ENCODE measurements at places on chromosomes 12 and 14. TPM values are rescaled to one million over a fixed set of nuclear protein-coding genes. Genes with fewer than 3 reads are reported as not detected.

- H3K4me3 ChIP-seq = no peak overlapping the region
- no peaks in the 10 kb centered on the region for H3K36me3 ChIP-seq
- no peak overlapping the region for H3K27ac ChIP-seq
- H3K27me3 ChIP-seq = no peaks in the 10 kb centered on the region
These were observed 300 bp upstream of the TTC5 start for GRCh38 chr14:20306079-20306423.

- H3K4me1 ChIP-seq = no peaks in the 10 kb centered on the region
- no peak overlapping the region for H3K27ac ChIP-seq
- H3K4me3 ChIP-seq = no peak overlapping the region
- no peaks in the 10 kb centered on the region for H3K36me3 ChIP-seq
- H3K27me3 ChIP-seq = no peaks in the 10 kb centered on the region
These were observed 68.2 kb upstream of the E2F7 start for GRCh38 chr12:77133566-77133965.

GRCh38 chr12:97211416-97211930 is 251.1 kb upstream of the RMST start:
- H3K27me3 ChIP-seq = no peaks in the 10 kb centered on the region
- no peak overlapping the region for H3K27ac ChIP-seq
- H3K4me3 ChIP-seq = no peak overlapping the region
- no peaks in the 10 kb centered on the region for H3K4me1 ChIP-seq

The STXBP6 gene
- 20.1 TPM for total RNA-seq

GRCh38 chr12:97940629-97941028 is 478.0 kb downstream of the RMST start:
- H3K27me3 ChIP-seq = no peaks in the 10 kb centered on the region
- no peak for DNase-seq
- H3K4me3 ChIP-seq = no peak overlapping the region
- no peaks in the 10 kb centered on the region for H3K36me3 ChIP-seq
- H3K27ac ChIP-seq = no peak overlapping the region

GRCh38 chr14:96120392-96120791 is 81.2 kb downstream of the C14orf132 start:
- H3K4me1 ChIP-seq = peaks cover 2% of the 10 kb centered on the region
- DNase-seq = no peak
- H3K36me3 ChIP-seq = no peaks in the 10 kb centered on the region

The DHRS2 gene
- not detected for total RNA-seq

DNA sequence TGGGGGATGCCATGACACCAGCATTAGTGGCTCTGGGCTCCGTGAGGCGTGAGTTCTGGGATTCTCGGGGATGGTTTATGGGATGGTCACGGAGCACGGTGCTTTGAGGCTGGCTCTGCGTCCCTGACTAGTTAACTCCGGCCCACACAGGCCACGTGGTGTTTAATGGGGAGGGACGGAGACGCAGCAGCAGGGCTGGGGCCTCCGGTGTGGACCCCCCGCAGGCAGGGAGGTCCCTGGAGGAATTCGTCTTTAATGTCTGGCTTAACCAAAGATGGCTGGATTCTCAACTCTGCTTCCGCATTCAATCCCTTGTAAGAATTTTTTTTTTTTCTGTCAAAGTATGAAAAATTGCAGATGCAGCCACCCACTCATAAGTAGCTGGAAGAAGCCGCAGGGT is 86.4 kb upstream of the RFLNA start:
- no peak overlapping the region for H3K27ac ChIP-seq
- H3K36me3 ChIP-seq = no peaks in the 10 kb centered on the region
- no peaks in the 10 kb centered on the region for H3K4me1 ChIP-seq
- peak overlapping the region; percentile 18 for H3K4me3 ChIP-seq
- H3K27me3 ChIP-seq = no peaks in the 10 kb centered on the region

DNA sequence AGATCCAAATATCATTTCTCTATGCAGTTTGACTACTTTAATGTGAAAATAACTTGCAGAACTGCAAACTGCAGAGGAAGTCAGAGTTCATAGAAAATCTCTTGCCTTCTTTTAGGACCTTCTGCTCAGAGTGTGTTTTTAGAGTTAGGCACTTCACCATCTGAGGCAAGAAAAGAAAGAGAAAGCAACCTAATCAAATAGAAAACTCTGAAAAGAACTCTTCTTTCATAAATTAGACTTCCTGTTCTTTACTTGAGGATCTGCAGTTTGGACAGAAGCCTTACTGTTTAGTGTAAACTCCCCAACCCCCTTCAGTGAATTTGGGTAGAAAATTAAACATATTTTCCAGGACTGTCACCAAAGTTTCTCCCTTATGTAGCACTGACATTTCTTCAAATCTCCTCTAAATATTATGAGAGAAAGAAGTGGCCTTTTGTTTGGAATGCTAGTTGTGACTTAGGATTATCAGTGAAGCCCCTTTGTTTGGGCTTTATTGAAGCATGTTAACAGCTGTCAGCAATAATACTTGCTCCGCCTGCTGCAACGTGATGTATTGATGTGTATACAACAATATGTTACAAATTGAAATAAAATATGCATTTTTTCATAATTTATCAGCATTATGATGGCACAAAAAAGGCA is 99.5 kb downstream of the PDZRN4 start:
- no peaks in the 10 kb centered on the region for H3K27me3 ChIP-seq
- H3K4me3 ChIP-seq = no peak overlapping the region
- H3K4me1 ChIP-seq = no peaks in the 10 kb centered on the region
- no peaks in the 10 kb centered on the region for H3K36me3 ChIP-seq
- no peak overlapping the region for H3K27ac ChIP-seq

GRCh38 chr12:31567029-31567428 is 23.9 kb downstream of the DENND5B start:
- no peaks in the 10 kb centered on the region for H3K27me3 ChIP-seq
- DNase-seq = no peak

DNA sequence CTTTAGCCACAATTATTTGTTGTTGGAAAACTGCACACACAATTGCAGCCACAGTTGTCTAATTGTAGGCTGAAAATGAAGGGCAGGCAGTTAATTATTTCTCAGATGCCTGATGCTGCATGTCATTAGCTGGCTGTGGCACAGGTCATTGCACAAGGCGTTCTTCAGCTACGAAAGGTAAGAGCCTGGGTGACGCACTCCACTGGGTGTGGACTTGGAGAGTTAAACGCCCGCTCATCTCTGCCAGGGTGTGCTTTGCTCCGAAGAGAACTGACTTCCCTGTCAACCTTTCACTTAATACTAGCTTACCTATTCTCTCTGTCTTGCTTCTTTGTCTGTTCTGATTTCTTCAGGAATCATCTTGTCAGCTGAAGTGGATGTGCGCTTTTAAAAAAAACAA is 91.4 kb upstream of the CPM start:
- no peaks in the 10 kb centered on the region for H3K4me1 ChIP-seq
- no peak overlapping the region for H3K27ac ChIP-seq
- no peak for DNase-seq
- H3K4me3 ChIP-seq = no peak overlapping the region

DNA sequence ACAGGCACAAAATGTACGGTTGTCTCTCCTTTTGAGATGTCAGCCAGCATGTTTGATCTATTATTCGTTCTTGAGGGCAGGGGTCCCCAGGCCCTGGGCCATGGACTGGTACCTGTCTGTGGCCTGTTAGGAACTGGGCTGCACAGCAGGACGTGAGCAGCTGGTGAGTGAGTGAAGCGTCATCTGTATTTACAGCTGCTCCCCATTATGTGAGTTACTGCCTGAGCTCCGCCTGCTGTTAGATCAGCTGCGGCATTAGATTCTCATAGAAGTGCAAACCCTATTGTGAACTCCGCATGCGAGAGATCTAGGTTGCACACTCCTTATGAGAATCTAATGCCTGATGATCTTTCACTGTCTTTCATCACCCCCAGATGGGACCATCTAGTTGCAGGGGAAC is 41.4 kb upstream of the SCN8A start:
- DNase-seq = no peak
- no peaks in the 10 kb centered on the region for H3K27me3 ChIP-seq
- no peaks in the 10 kb centered on the region for H3K36me3 ChIP-seq
- H3K4me3 ChIP-seq = no peak overlapping the region
- no peak overlapping the region for H3K27ac ChIP-seq
- no peaks in the 10 kb centered on the region for H3K4me1 ChIP-seq

DNA sequence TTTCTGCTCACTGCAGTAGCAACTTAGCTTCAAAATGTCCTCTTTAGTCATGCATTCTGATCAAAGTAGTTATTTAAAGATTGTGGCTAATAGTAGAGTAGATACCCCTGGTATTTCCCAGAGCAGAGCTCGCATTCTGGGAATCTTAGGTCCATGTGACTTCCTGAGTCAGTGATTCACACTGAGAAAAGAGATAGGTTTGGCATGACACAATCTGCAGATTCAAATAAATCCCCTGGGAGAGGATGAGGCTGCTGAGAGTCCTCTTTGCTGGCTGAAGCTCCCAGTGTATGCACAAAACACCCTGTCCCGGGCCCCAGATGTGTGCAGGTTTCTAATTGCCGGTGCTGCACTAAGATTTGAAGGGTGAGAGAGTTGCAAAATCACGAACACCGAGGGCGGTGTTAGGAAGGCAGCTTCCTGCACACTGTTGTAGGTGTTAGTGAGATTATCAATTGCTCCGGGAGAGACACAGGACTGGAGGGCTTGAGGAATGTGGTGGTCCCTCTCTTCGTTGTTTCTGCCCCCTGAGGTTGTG is 233.2 kb downstream of the NRXN3 start:
- no peak overlapping the region for H3K4me3 ChIP-seq
- no peaks in the 10 kb centered on the region for H3K36me3 ChIP-seq
- no peak overlapping the region for H3K27ac ChIP-seq
- H3K4me1 ChIP-seq = no peaks in the 10 kb centered on the region

DNA sequence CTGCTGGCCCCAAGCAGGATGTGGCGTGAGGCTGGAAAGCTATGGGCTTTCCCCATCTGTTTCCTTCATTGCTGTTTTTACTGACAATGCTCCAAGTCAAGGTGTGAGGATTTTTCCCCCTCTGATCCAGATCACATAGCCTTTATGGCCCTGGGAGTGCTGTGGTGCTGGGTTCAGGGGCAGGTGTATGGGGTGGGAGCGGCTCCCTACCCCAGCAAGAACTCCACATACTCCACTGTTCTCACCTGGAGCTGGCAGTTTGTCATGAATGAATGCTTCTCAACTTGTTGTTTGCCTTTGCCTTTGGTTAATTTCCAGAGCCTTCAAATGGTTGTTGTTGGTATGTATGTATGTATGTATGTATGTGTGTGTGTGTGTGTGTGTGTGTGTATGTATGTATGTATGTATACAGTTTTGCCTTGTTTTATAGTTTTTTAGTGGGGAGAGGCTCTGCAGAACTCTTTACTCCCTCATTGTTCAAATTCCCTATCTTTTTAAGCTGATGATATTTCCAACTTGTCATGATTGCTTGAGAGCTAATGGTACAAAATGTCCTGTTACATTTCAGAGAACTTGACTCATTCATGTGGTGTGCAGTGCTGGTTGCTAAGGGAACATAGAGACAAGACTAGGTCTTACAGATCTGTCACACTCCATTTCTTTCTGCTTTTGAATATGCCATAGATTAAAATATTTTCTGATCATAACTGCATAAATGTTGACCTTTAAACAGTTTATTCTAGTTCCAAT is 36.6 kb upstream of the ASPG start:
- no peaks in the 10 kb centered on the region for H3K36me3 ChIP-seq
- H3K27me3 ChIP-seq = no peaks in the 10 kb centered on the region
- no peak overlapping the region for H3K4me3 ChIP-seq
- no peak for DNase-seq
- no peaks in the 10 kb centered on the region for H3K4me1 ChIP-seq
- no peak overlapping the region for H3K27ac ChIP-seq

The STYX gene
- total RNA-seq = 15.9 TPM

GRCh38 chr14:35988972-35989690 is 163.0 kb downstream of the BRMS1L start:
- H3K27ac ChIP-seq = no peak overlapping the region
- no peaks in the 10 kb centered on the region for H3K27me3 ChIP-seq
- no peak overlapping the region for H3K4me3 ChIP-seq
- no peak for DNase-seq

The TRIM9 gene
- total RNA-seq = 0.88 TPM

The TPPP2 gene
- not detected for total RNA-seq

GRCh38 chr12:63849641-63850040 is 5.1 kb downstream of the SRGAP1 start:
- H3K36me3 ChIP-seq = no peaks in the 10 kb centered on the region
- DNase-seq = no peak
- H3K27ac ChIP-seq = no peak overlapping the region
- H3K4me3 ChIP-seq = no peak overlapping the region
- peaks cover 30% of the 10 kb centered on the region for H3K4me1 ChIP-seq
- no peaks in the 10 kb centered on the region for H3K27me3 ChIP-seq

The CCND2 gene
- 208 TPM for total RNA-seq

- no peaks in the 10 kb centered on the region for H3K27me3 ChIP-seq
- H3K36me3 ChIP-seq = no peaks in the 10 kb centered on the region
- H3K4me1 ChIP-seq = no peaks in the 10 kb centered on the region
These were observed 137.5 kb upstream of the KRAS start for GRCh38 chr12:25388183-25388582.

DNA sequence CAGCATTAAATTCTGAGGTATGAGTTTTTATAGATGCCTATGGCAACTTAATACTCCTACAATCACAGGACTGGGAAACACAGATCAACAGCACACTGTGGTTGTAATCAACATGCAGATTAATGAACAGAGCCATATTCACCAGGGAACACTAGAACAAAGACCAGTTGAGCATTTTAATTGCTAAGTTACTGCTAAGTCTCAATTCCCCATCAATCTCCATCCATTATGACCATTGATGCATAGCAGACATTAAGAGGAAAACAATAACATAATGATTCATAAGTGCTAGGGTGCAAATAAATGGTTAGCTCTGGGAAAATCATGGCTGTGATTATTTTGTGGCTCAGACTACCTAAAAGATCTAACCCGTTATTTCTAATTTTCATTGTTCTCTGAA is 505.6 kb downstream of the TRHDE start:
- no peak overlapping the region for H3K27ac ChIP-seq
- no peak for DNase-seq
- no peak overlapping the region for H3K4me3 ChIP-seq
- no peaks in the 10 kb centered on the region for H3K4me1 ChIP-seq

DNA sequence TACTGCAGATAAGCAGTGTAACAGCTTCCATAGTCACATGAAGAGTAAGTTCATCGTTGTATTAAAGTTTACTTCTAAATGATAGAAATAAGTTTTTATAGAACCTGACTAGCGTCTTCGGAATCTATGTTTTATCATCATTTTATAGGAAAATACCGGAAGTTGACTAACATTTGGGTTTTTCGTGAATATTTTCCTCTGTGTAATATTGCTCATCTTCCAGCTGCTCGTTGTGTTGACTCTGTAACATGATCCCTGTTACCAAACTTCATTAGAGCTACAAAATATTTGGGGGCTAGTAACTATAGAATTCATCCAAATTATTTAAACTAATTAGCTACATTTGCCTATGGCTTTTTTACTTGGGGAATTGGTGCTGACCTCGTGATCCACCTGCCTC is 37.2 kb downstream of the DDX51 start:
- no peak overlapping the region for H3K27ac ChIP-seq
- no peak for DNase-seq
- H3K4me1 ChIP-seq = no peaks in the 10 kb centered on the region
- H3K36me3 ChIP-seq = peaks cover 59% of the 10 kb centered on the region
- no peak overlapping the region for H3K4me3 ChIP-seq
- no peaks in the 10 kb centered on the region for H3K27me3 ChIP-seq

The UBR7 gene
- total RNA-seq = 19.6 TPM

DNA sequence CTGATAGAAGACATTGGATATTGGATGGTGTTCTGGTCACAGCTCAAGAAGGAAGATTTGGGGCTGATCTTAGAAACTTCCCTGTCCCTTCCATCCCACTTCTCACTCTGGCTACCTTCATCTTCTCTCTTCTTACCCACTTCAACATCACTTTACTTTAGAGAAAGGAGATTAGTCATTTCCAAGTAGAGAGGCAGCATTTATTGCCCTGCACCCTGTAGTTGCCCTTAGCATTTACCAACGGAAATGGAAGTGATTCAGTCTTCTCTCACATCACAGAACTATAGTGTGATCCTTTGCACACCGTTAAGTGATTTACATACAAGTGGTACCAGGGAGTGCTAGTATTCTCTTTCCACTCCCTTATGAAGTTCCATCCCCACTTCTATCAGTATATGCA is 52.4 kb downstream of the PHLDA1 start:
- peaks cover 13% of the 10 kb centered on the region for H3K4me1 ChIP-seq
- no peak for DNase-seq

Measured in heart left ventricle (tissue), 16 donors.